Stimulated activated naive CD8-positive, alpha-beta T cell treated with anti-CD3 and anti-CD28 coated beads, Interleukin-15, Interleukin-2, amounts not matched to agents 100 U/mL and 50 U/mL, for 24 hours (primary cell): ENCODE measurements at places on chromosomes 6 and 20.

GRCh38 chr20:53910351-53911002 lies 159.9 kb downstream of the BCAS1 start:
- DNase-seq: no peak

- DNase-seq: no peak
These were observed 16.6 kb downstream of the CHMP4B start for GRCh38 chr20:33827634-33828325.

DNA sequence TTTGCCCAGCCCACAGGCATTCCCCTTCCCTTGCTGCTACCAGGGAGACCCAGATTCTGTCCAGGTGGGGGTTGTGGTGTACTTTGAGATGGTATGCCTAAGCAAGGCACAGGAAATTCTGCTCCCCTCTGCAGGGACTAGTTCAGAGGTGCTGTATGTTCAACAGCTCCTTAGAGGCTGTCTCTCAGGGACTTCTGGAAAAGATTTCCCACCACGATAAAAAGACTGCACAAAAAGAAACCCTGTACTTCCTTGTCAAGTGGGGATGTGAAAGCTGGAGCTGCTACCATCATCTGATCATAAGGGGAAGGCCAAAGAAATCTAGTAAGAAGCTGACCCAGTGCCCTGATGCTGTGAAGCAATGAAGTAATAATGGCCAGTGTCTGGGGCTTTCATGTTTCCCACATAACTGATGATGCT lies 51.5 kb upstream of the SMIM29 start:
- DNase-seq: no peak

DNA sequence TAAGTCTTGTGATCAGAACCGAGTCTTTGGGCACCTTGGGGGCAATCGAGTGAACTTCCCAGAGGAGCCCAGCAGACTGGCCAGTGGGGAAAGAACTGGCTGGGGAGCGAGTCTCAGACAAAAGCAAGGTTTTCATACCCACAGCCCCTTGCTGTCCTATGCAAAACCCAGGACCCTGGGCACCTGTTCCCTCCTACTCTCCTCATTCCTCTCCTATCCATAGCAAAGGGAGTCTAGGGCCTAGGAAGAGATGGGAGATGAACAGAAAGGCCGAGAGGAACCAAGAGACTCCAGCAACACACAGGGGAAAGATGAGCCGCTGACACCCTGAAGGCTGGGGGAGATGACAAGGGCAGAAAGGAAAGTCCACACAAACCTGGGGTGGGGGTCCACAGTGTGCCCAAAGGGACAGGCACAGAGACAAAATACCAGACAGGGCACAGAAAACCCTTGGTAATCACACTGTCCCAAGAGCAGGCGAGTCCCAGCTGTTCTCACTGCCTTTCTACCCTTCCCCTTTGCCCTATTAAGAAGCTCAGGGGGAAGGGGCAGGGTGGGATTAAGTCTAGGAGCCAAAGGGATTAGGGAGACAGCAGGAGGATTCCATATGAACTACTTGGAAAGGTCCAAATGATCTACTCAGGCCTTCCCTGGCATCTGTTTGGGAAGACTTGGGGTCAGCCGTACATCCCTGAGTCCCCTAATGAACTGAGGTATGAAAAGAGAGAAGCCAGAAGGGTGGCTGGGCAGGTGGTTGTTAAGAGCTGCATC lies 6.5 kb downstream of the PPP1R18 start:
- no peak for DNase-seq

- no peak for DNase-seq
These were observed 122.4 kb downstream of the NFATC2 start for GRCh38 chr20:51420111-51420510.

DNA sequence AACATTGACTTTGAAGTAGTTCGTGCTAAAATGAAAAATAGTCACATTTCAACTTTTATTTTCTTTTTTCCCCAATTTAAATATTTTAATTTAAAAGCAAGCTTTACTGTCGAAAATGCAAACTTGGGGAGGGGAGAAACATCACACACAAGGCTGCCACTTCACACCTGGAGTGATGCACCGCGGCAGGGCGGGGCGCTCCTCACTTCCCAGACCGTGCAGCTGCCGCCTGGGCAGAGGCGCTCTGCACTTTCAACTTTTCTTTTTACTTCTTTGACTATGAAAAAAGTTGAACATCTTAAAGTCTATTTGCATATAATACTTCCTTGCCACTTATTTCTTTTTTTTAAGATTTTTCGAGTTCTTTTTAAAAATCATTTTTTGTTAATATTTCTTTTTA lies 993.3 kb upstream of the GJE1 start:
- no peak for DNase-seq

GRCh38 chr20:50478162-50478990 lies 31.8 kb upstream of the PTPN1 start:
- peak; percentile 80 for DNase-seq

- DNase-seq: no peak
These were observed 11.8 kb downstream of the GSTA4 start for GRCh38 chr6:52983159-52983848.

GRCh38 chr6:41039060-41039998 lies at the start of gene UNC5CL:
UNC5CL (minus strand) TSS chr6:41039221; CDS start chr6:41035074, 4,147 bp downstream.
- peak; percentile 68 for DNase-seq

- no peak for DNase-seq
These were observed 36.4 kb upstream of the RPN2 start for GRCh38 chr20:37142708-37143107.
